ENCODE measurements at places on chromosomes 16 and 17. TPM values are rescaled to one million over a fixed set of nuclear protein-coding genes. Genes with fewer than 3 reads are reported as not detected.
A peak's percentile ranks its signal among the peaks of the same experiment; 100 is the strongest.

DNA sequence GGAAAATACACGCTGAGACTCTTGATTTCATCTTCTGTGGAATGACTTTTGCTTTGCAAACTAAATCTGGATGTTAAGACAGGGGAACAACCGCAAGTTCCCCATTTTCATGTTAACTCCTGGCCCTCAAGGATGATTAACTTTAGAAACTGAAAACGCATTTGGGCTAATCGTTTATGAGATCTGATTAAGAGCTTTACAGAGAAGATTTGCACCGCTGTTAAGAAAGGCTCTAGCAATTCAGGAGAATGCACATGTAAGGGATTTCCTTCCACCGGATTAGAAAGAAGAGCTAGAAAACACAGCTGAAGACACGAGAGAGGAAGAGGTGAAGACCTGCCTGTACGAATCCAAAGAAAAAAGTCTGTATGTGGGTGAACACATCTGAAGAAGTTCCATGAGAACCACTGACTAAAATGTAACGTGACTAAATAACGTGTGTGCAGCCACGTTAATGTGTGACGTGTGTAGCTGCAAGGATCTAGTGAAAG lies 106.4 kb downstream of the YPEL2 start:
- no peak overlapping the region for H3K27ac ChIP-seq
- H3K36me3 ChIP-seq = no peaks in the 10 kb centered on the region
- H3K4me3 ChIP-seq = no peak overlapping the region

DNA sequence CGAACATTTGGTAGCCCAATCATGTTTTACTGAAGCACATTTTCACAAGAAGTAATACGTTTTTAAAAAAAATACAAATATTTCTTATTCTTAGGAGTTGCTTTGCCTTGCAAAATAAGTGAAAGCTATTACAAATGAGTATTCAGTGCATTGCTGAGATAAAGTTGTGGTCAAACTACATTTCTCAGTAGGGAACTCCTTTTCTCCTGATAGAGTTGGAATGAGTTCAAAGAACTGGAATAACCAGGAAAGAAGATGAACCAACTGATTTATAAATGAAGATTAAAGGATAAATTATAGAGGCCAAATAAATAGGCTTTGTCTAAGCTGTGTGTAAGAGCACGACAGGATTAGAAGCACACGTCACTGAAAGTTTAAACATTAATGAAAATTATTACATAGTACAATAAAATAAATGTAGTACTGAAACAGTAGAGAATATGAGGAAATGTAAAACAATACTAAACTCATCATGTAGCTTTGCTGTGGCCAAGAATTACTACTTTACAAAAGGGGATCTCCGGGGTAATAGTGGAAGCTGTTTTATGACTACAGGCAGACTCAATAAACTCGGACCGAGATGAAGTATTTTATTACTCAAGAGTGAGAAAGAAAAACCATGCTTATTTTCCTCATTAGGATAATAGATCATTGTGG lies 73.6 kb downstream of the KCNJ2 start:
- no peaks in the 10 kb centered on the region for H3K36me3 ChIP-seq
- DNase-seq = peak; percentile 57
- no peaks in the 10 kb centered on the region for H3K4me1 ChIP-seq

DNA sequence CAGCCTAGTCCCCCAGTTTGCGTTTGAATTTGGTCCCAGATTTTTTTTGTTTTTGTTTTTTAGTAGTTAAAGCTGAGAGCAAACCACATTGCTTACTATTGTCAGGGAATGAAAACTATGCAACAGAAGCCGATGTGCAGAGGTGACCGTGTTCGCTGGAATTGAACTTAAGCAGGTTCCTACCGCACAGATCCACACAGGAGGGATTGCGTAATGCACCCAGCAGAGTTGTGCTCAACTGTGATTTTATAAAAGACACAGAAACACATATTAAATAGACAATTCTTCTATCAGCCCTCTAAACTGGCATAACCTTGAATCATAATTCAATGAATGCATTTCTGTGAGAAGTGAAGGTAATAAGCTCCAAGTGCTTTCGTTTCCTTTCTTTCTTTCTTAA lies 443.0 kb downstream of the WWOX start:
- DNase-seq = no peak
- H3K4me1 ChIP-seq = no peaks in the 10 kb centered on the region

GRCh38 chr16:79107301-79107700 lies 493.2 kb downstream of the MAF start:
- no peak for DNase-seq
- no peaks in the 10 kb centered on the region for H3K4me1 ChIP-seq
- H3K36me3 ChIP-seq = no peaks in the 10 kb centered on the region
- no peaks in the 10 kb centered on the region for H3K27me3 ChIP-seq
- H3K4me3 ChIP-seq = no peak overlapping the region
- H3K27ac ChIP-seq = no peak overlapping the region

- H3K27me3 ChIP-seq = no peaks in the 10 kb centered on the region
- H3K27ac ChIP-seq = no peak overlapping the region
- no peak for DNase-seq
- H3K4me1 ChIP-seq = no peaks in the 10 kb centered on the region
Measured at GRCh38 chr17:80446645-80447405, 29.6 kb downstream of the NPTX1 start.

C17orf75 gene
- 9.6 TPM for polyA plus RNA-seq

DNA sequence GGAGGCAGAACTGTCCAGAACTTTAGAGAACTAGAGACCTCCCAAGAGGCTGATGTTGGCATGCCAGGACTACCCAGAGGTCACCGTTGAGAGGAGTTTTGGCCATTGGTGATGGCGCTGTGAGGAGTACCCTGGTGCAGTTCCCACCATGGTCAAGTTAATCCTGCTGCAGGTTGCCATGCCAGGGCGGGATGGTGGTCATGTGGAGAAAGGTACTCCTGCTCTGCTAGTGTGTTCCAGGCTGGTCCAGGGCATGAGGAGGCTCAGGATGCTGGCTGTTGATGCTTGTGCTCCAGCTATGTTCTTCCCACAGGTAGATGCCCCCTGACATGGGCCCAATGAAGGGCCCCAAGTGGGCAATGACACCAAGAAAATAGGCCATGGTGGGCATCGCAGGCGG lies 4.1 kb upstream of the PHF12 start:
- H3K27me3 ChIP-seq = no peaks in the 10 kb centered on the region
- no peaks in the 10 kb centered on the region for H3K4me1 ChIP-seq
- no peak for DNase-seq
- H3K27ac ChIP-seq = no peak overlapping the region
- no peak overlapping the region for H3K4me3 ChIP-seq

TPSD1 gene
- 1.3 TPM for polyA plus RNA-seq

GRCh38 chr16:4094127-4094773 lies 22.0 kb downstream of the ADCY9 start:
- H3K4me3 ChIP-seq = no peak overlapping the region
- H3K27me3 ChIP-seq = no peaks in the 10 kb centered on the region

- no peaks in the 10 kb centered on the region for H3K36me3 ChIP-seq
- no peaks in the 10 kb centered on the region for H3K27me3 ChIP-seq
- H3K4me1 ChIP-seq = no peaks in the 10 kb centered on the region
- no peak overlapping the region for H3K4me3 ChIP-seq
- DNase-seq = no peak
- no peak overlapping the region for H3K27ac ChIP-seq
Measured at GRCh38 chr17:65743308-65743655, 181.8 kb upstream of the AXIN2 start.

OR1A1 gene
- not detected for polyA plus RNA-seq

GRCh38 chr17:76869496-76870376 lies 1.5 kb downstream of the MGAT5B start:
- no peaks in the 10 kb centered on the region for H3K4me1 ChIP-seq
- no peak overlapping the region for H3K27ac ChIP-seq
- no peak for DNase-seq
- no peaks in the 10 kb centered on the region for H3K36me3 ChIP-seq

- no peaks in the 10 kb centered on the region for H3K27me3 ChIP-seq
- DNase-seq = no peak
- H3K36me3 ChIP-seq = peaks cover 48% of the 10 kb centered on the region
- H3K4me3 ChIP-seq = peak overlapping the region; percentile 12
- H3K4me1 ChIP-seq = no peaks in the 10 kb centered on the region
- H3K27ac ChIP-seq = no peak overlapping the region
Measured at GRCh38 chr16:29876594-29877249, 13.7 kb upstream of the CDIPT start.

DNA sequence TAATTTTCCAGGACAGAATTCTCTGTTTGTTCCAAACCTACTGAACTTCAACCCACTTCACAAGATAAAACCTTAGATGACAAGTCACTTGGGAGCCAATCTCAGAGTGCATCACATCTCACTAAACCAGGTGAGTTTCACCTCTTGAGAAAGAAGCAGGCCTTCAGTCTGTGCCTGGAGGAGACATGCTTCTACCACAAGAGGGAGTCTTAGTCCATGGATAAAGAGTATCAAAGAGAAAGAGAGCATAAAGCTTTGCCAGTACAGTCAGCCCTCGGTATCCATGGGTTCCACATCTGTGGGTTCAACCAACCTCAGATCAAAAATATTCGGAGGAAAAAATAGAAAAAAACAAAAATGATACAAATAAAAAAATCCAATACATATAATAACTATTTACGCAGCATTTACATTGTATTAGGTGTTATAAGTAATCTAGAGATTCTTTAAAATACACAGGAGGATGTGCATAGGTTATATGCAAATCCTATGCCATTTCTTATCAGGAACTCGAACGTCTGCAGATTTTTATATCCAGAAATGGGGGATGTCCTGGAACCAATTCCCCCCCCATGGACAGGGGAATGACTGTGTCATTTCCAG lies 37.7 kb downstream of the DUSP14 start:
- peaks cover 3% of the 10 kb centered on the region for H3K36me3 ChIP-seq
- no peak overlapping the region for H3K4me3 ChIP-seq
- DNase-seq = peak; percentile 67
- H3K27me3 ChIP-seq = no peaks in the 10 kb centered on the region
- no peak overlapping the region for H3K27ac ChIP-seq
- no peaks in the 10 kb centered on the region for H3K4me1 ChIP-seq

DNA sequence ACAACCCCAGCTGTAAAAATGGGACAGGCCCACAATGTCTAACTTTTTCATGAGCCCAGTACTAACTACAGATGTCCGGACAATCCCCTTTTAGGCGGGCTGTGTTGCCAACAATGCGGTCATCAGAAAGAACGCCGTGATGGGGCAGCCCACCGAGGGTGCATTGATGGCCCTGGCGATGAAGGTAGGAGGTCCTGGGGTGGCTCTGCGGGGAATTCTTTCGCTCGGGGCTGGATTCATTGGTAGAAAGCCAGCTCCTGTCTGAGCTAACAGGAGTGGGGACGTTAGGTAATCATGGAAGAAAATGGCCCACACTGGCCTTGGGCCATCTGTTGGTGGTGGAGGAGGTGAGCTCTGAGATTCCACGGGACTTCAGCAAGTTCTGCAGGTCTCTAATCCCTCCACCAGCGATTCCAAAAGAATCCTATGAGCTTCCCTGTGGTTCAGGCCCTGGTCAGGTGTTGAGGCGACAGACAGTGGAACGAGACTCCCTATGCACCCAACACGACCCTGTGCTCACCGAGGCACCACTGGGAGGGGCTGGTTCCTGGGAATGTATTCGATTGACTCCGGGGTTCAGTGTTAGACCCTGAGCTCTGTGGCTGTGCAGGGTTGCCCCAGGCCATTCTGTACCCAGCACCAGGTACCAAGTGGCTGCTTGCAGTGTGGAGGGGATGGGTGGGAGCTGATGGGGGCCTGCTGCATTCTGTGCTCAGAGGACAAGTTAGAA lies 61.9 kb downstream of the MEAK7 start:
- no peaks in the 10 kb centered on the region for H3K36me3 ChIP-seq
- no peak overlapping the region for H3K4me3 ChIP-seq
- H3K27me3 ChIP-seq = no peaks in the 10 kb centered on the region
- no peak for DNase-seq
- H3K4me1 ChIP-seq = peaks cover 19% of the 10 kb centered on the region
- peak overlapping the region; percentile 80 for H3K27ac ChIP-seq

KRTAP3-3 gene
- polyA plus RNA-seq = not detected

HAGHL gene
- polyA plus RNA-seq = 1.4 TPM

SLC13A2 gene
- polyA plus RNA-seq = 40.5 TPM

DNA sequence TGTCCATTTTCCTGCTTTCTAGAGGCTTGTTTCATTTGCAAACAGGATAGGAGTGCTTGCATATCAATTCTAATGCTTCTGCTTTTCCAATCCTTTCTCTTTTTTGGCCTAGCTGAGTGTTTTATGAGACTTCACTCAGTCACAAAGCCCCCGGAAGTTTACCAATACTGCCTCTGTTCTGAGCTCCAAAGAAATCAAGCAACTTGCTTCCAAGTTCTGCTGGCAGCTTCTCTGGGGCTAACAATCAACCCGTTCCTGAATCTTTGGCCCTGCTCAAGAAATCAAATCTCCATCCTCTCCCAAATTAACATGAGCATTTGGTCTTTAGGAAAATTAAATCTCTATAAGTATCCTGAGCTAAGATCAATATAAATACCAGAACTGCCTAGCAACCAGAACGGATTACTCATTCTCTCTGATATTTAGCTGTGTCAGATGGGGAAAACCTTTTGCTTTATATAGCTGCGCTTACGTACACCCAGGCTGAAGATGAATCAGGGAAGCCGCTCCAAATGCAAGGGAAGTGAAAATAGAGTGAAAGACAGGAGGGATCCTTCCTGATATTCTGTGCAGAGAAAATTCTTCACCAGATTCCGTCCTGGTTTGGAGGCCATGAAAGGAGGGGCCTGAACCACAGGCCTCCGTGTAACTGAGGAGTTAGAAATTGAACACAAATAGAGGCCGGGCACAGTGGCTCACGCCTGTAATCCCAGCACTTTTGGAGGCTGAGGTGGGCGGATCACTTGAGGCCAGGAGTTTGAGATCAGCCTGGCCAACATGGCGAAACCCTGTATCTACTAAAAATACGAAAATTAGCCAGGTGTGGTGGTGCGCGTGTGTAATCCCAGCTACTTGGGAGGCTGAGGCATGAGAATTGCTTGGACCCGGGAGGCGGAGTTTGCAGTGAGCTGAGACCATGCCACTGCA lies 23.3 kb upstream of the GRB2 start:
- H3K4me1 ChIP-seq = no peaks in the 10 kb centered on the region
- peak; percentile 13 for DNase-seq
- H3K27me3 ChIP-seq = no peaks in the 10 kb centered on the region

DNA sequence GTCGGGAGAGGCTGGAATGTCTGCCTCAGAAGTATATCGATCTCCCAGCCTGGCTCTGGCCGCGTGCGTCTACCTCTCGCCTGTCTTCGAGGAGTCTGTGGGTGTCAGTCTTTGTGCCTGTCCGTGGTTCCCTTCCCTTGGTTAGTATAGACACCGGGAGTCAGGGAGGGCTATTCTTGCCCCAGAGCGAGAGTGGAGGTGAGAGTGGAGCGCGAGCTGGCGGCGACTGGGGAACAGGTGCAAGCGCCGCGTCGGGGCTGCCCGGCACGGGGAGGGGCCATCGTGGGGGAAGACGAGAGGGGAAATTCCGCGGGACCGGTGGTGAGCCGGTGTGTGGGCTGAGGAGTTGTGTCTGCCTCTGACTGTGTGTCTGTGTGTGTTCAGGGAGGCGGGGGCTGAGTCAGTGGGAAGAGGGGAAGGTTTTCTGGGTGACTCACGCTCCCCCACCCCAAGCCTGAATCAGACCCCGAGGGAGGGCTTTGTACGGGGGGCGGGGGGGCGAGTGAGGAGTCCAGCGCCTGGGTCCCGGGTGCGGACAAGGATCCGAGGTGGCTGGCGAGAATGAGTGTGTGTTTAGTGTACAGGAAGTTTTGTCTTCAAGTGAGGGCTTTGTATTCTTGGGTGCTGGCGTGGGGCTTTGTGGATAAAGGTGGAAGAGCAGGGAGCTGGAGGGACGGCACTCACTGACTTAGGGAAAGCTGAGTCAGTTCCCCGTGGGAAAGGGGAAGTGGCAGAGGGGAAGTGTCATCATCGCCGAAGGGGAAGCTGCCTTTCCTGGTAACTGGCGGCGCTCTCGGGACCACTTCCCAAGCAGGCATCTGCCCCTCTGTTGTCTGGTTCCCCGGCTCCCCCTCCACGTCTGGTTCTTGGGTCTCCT lies 8.6 kb downstream of the KDM6B start:
- peaks cover 48% of the 10 kb centered on the region for H3K4me1 ChIP-seq
- peak overlapping the region; percentile 84 for H3K4me3 ChIP-seq
- peak overlapping the region; percentile 96 for H3K27ac ChIP-seq
- peaks cover 10% of the 10 kb centered on the region for H3K36me3 ChIP-seq
- H3K27me3 ChIP-seq = no peaks in the 10 kb centered on the region

TBX4 gene
- not detected for polyA plus RNA-seq

All from small intestine (tissue), 16 donors.